H54 (cell line): ENCODE measurements at places on chromosomes 4 and X.

GRCh38 chrX:8090482-8090881 lies 80.6 kb downstream of the VCX2 start:
- DNase-seq, result no peak

DNA sequence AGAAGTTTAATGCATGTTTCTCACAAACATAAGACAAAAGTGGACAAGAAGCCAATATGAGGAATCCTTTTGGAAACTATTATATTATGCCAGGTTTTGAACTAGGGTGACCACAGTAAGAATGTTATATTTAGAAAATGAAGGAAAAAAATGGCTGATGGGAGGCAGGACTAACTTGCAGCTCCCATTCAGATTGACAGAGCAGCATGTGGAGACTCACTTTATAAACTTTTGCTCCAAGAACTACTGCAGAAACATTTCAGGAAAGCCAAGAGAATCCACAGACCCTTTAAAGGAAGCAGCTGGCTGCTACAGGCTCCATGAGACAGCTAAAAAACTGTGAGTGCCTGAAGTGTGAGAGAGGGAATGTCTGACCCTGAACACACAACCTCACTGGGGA lies 738.6 kb upstream of the GRIA3 start:
- DNase-seq, result no peak

- DNase-seq, result no peak
These were observed 50.9 kb upstream of the PRDX4 start for GRCh38 chrX:23616361-23616760.

- DNase-seq, result no peak
These were observed at the start of gene KCND1 for GRCh38 chrX:48971249-48972219. KCND1 (minus strand) TSS chrX:48971844; CDS start chrX:48970271, 1,573 bp downstream.

GRCh38 chr4:185779517-185779916 lies 32.5 kb downstream of the SORBS2 start:
- DNase-seq, result no peak
